CD4-positive, CD25-positive, alpha-beta regulatory T cell (primary cell): ENCODE measurements at places on chromosomes 4 and X. TPM values are rescaled to one million over a fixed set of nuclear protein-coding genes. Genes with fewer than 3 reads are reported as not detected.

DNA sequence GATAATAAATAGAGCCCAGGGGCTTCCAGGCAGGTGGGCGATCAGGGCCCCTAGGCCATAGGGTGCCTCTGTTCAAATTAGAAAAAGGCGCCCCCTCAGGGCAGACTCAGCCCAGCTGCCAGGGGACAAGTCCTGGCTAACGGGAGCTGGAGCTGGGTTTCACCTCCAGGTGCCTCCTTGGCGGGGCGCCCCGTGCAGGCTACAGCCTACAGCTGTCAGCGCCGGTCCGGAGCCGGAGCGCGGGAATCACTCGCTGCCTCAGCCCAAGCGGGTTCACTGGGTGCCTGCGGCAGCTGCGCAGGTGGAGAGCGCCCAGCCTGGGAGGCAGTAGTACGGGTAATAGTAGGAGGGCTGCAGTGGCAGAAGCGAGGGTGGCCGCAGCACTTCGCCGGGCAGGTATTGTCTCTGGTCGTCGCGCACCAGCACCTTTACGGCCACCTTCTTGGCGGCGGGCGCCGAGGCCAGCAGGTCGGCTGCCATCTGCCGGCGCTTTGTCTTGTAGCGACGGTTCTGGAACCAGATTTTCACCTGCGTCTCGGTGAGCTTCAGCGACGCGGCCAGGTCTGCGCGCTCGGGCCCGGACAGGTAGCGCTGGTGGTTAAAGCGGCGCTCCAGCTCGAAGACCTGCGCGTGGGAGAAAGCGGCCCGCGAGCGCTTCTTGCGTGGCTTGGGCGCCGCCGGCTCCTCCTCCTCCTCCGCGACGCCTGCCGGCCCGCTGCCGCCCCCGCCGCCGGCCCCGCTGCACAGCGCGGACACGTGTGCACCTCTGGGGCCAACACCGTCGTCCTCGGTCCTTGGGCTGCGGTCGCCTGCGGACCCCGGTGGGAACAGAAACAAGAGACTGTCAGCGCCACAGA lies 2.4 kb downstream of the NKX3-2 start:
- H3K36me3 ChIP-seq = no peaks in the 10 kb centered on the region
- no peak overlapping the region for H3K4me3 ChIP-seq
- peaks cover 48% of the 10 kb centered on the region for H3K27me3 ChIP-seq
- H3K27ac ChIP-seq = no peak overlapping the region
- H3K4me1 ChIP-seq = peaks cover 61% of the 10 kb centered on the region

DNA sequence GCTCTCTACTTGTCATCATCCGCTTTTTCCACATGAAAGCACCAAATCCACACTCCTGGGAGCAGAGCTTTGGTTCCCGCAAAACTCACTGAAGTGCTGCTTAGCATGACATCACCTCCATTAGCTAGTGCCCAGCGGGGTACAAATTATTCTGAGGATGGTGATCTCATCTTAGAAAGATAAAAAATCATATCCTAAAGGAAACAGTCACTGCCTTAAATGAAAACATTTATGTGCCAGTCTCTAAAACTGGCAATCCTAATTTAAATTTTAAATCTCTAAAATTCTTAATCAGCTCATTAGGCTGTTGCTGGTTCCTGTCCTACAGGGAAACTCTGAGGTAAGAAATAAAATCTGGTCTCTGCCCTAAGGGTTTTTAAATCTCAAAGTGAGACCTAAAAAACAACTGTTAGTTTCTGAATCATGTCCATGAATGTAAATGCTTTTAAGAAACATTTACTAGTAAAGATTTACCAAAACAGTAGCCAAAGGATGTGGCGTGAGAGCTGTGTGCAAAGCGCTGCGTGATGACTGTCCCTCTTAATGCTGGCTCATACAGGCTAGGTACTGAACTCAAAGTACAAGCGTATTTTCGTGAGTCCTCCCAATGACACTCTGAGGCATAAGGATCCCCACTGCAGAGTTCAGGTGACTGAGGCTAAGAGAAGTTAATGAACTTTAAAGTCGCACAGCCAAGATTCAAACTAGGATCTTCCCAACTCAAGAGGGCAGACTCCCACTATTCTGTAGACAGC lies 4.5 kb downstream of the CASP3 start:
- peak overlapping the region; percentile 84 for H3K27ac ChIP-seq
- H3K27me3 ChIP-seq = no peaks in the 10 kb centered on the region
- H3K4me3 ChIP-seq = peak overlapping the region; percentile 56
- peaks cover 23% of the 10 kb centered on the region for H3K36me3 ChIP-seq
- DNase-seq = no peak

Gene PCDH7
- not detected for polyA plus RNA-seq

DNA sequence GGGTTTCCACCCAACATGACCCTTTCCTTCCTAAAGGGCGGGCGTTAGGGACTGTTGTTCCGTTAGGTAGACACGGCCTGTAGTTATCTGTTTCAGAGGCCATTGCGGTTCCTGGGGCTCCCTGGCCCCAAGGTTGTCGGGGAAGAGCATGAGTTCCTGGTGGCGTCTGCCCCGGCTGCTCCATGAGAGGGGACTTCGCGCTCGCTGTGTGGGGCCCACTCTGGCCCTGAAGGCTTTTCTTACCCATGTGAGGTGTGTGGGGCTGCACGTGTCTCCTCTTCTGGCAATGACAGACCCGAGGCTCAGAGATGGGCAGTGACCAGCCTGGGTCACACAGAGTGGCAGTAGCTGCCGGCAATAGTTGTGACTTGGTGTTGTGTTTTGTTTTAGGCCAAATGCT lies 9.1 kb downstream of the TADA2B start:
- H3K36me3 ChIP-seq = peaks cover 43% of the 10 kb centered on the region
- no peak overlapping the region for H3K4me3 ChIP-seq
- H3K27me3 ChIP-seq = no peaks in the 10 kb centered on the region
- peaks cover 17% of the 10 kb centered on the region for H3K4me1 ChIP-seq

Gene PAGE4
- polyA plus RNA-seq = not detected

- H3K27me3 ChIP-seq = no peaks in the 10 kb centered on the region
- H3K27ac ChIP-seq = no peak overlapping the region
- no peak overlapping the region for H3K4me3 ChIP-seq
- no peaks in the 10 kb centered on the region for H3K36me3 ChIP-seq
- DNase-seq = no peak
Observed at GRCh38 chrX:115449742-115450141, 111.2 kb upstream of the PLS3 start.

- H3K4me3 ChIP-seq = no peak overlapping the region
- no peaks in the 10 kb centered on the region for H3K27me3 ChIP-seq
- no peaks in the 10 kb centered on the region for H3K36me3 ChIP-seq
- DNase-seq = no peak
Observed at GRCh38 chr4:45946699-45947098, 177.2 kb downstream of the GABRG1 start.

GRCh38 chr4:931194-931959 lies 739 bp downstream of the GAK start:
- no peaks in the 10 kb centered on the region for H3K27me3 ChIP-seq
- no peaks in the 10 kb centered on the region for H3K36me3 ChIP-seq
- DNase-seq = no peak
- H3K27ac ChIP-seq = peak overlapping the region; percentile 91
- H3K4me3 ChIP-seq = peak overlapping the region; percentile 87

Gene IL3RA
- 0.18 TPM for polyA plus RNA-seq
